Activated CD8-positive, alpha-beta memory T cell treated with anti-CD3 and anti-CD28 coated beads for 24 hours (primary cell): ENCODE measurements at places on chromosomes 4 and X.

- no peak for DNase-seq
Observed at GRCh38 chrX:121987163-121987562, 939.8 kb downstream of the GLUD2 start.

- DNase-seq = no peak
Observed at GRCh38 chrX:12987900-12988594, 13.1 kb downstream of the TMSB4X start.

GRCh38 chr4:48037117-48037462 is 20.5 kb downstream of the NIPAL1 start:
- DNase-seq = no peak

GRCh38 chr4:47493238-47494123 is 8.4 kb downstream of the ATP10D start:
- no peak for DNase-seq

GRCh38 chrX:12269484-12269883 is 131.2 kb downstream of the FRMPD4 start:
- DNase-seq = no peak

GRCh38 chrX:93454509-93454908 is 218.9 kb downstream of the NAP1L3 start:
- DNase-seq = no peak
